Esophagus muscularis mucosa (tissue), 4 donors: ENCODE measurements at places on chromosomes 2 and 18.

GRCh38 chr2:43210467-43211303 lies 15.7 kb downstream of the ZFP36L2 start:
- DNase-seq: no peak

GRCh38 chr2:218137514-218137913 lies 11.7 kb downstream of the CXCR2 start:
- DNase-seq: no peak

GRCh38 chr2:137031731-137032130 lies 266.4 kb downstream of the THSD7B start:
- no peak for DNase-seq

- DNase-seq: no peak
These were observed 7.9 kb downstream of the PKP4 start for GRCh38 chr2:158464426-158465281.
